ENCODE measurements at places on chromosomes 3 and 15.

- no peak for DNase-seq
Measured at GRCh38 chr3:151999936-152000335, 126.5 kb downstream of the SUCNR1 start.

DNA sequence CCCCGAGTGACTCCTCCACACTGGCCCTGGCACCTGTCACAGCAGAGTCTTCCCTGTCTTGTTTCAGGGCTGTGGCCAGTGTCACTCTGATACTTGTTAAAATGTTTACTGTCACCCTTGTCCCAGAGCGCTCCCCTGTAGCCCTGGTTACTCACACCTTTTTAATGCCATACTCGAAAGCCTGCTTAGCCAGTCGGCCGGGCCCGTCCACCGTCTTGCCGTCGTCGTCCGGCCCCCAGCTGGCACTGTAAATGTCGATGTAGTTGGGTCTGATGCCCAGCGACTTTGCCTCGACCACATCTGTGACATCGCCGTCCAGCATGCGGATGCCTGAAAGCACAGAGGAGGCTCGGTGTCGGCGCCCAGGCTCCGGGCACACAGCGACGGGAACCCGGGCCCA is 91.3 kb downstream of the PCSK6 start:
- no peak for DNase-seq

GRCh38 chr3:175346573-175347356 is 487.6 kb downstream of the NAALADL2 start:
- no peak for DNase-seq

DNA sequence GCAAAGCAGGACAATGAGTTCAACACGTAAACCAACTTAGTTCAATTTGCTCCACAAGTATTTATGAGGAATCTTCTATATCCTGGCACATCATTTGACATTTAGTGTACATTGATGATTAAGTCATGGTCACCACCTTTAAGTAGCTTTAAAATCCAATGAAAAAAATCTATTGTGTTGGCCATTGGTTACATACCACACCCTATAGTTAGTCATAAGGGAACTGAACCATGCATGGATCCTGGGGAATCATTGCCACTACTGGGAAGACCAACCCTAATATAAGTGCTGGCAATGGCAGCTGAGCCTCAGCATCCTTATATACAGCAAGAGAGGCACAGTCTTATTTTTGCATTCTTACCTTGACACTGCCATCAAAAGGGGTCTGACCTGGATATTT is 502.5 kb downstream of the MECOM start:
- no peak for DNase-seq

DNA sequence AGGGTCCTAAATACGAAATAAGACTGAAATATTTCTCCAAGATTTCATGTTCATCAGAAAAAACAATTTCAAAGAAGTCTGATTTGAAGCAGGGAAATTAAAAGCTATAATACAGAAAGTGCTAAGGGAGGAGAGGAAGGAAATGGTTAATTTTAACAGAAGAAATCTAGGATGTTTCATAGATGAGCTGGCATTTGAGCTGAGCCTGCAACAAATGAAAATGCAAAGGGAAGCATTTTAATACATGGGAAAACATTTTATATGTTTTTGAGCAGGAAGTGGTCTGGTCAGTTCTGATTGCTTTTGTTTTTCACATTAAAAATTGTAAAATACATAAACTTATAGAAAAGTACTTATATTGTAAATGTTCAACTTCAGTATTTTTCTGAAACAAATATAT is 17.2 kb upstream of the RAP2B start:
- DNase-seq, result no peak

DNA sequence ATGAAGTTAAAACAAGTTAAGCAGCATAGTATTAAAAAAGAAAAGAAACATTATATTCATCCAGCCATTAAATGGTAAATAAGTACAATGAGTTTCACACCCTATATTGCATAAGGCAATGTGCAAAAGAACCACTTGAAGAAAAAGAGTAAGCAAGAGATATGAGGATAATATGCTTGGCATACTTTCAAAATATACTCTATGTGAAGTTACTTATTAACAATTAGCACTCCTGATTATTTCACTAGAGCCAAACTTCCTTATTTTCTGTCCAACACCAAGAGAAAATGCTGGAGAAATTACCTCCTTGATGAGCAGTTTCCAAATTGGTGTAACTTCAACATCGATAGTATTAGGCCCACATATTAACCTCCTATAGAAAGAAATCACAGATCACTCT is 63.7 kb downstream of the ATP13A4 start:
- DNase-seq, result no peak

GRCh38 chr3:114586119-114586518 is 292.3 kb downstream of the TIGIT start:
- DNase-seq, result no peak

- DNase-seq, result no peak
Measured at GRCh38 chr3:557972-558371, 361.4 kb downstream of the CHL1 start.

DNA sequence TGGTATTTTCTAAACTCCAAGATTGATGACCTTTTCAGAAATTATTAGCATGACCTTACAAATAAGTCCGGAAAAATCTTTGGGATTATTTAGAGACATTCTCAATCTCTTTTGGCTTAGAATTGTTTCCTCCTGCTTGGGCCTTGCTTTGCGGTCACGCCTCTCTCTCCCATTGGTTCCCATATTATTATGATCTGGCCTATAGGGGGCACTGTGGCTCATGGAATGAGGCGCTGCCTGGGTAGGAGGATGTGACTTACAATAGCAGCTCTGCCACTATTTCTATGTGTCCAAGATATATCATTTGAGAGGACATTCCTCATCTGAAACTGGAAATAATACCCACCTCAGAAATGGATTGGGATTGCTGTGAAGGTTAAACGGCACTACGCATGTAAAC is 464.9 kb downstream of the MFSD1 start:
- DNase-seq, result no peak

DNA sequence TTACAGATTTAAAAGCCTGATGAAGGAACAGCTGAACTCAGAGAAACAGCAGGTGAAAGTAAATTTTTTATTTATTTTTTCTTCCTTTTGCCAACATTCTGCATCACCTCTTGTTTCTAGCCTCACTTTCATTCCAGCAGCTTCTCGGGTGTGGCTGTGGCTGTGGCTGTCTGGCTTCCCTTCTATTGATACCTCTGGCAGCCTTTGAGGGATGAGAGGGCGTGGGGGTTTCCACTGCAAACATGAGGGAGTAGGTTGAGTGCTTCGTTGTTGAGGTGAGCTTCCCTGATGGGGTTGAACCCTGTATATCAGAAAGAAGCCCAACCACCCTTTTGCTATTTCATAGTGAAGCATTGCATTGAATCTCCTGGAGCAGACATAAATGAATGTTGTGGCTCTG is 6.2 kb upstream of the TMC3 start:
- no peak for DNase-seq

GRCh38 chr3:156727519-156728205 is 53.3 kb downstream of the TIPARP start:
- DNase-seq, result no peak

- DNase-seq, result no peak
Measured at GRCh38 chr15:62672268-62672667, 370.3 kb upstream of the TPM1 start.

- no peak for DNase-seq
Measured at GRCh38 chr15:76483752-76484151, 147.2 kb downstream of the ISL2 start.

DNA sequence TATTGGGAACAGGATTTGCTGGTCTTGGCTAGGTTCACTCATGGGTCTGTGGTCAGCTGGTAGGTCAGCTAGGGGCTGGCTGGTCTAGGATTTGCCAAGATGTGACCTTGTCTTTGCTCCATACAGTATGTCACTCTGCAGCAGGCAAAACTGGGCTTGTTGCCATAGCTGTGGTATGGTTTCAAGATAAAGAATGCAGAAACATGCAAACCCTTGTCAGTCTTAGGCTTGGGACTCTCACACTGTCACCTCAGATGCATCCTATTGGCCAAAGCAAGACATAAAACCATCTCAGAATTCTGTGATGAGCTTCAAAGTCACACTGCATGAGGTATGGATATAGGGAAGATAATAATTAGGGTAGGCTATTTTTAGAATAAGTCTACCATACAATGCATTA is 66.6 kb upstream of the TBC1D5 start:
- DNase-seq, result no peak

DNA sequence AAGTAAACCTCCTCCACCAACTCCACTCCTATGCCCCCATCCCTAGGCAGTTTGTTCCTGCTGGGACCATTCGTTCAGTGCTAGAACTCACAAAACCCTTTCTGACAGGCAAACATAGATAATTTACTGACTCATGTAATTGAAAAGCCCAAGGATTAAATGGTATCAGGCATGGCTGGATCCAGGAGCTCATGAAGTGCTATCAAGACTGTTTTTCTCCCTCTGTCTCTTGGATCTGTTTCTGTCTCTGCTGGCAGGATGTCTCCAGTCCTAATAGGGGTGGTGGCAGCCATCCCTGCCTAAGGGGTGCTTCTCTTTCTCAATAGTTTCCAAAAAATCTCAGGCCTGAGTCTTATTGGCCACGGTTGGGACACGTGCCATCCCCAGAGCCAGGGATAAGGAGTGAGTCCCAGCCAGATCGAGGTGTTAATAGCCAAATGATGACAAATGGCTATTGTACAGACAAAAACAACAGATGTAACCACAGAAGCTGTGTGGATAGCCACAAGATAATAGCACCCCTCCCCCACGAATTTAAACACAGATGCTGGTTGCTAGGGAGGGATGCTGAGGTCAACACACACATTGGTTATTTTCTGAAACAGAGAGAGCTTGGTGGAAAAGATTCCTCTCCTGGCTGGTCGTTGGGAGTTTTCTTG is 168.6 kb downstream of the SHQ1 start:
- DNase-seq, result no peak

- no peak for DNase-seq
Measured at GRCh38 chr15:31499236-31499952, 172.8 kb downstream of the KLF13 start.

DNA sequence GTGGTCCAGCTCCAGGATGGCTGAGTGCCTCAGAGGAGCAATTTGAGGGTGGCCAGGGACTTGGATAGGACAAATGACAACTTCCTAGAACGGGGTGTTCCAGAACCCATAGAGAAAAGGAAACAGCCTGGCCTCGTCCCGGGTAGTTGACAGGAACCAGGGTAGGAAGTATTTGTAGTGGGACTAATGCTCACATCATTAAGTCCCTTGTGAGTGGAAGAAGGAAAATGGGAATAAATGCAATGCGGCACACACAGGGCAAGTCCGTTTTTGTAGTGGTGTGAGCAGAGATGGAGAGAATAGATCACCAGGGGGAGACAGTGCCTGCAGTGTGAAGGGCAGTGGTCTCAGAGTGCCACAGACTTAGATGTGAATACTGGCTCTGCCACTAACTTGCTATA is 19.6 kb downstream of the TIMP4 start:
- no peak for DNase-seq

- DNase-seq, result no peak
Measured at GRCh38 chr15:100890850-100891249, 11.2 kb downstream of the ALDH1A3 start.

DNA sequence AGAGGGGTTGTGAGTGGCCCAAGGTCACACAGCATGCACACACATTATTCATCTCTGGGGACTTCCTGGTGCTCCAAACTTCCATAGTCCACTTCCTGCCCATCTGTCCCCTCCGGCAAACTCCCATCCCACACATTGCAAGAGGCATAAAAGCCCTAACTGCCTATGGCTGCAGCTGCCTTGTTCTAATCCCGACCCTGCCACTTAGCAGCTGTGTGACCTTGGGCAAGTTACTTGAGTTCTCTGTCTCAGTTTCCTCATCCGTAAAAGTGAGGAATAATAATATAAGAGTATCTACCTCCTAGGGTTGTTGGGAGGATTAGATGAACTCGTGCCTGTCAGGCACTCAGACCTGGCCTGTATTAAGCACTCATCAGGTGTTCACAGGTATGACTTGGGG is 84.2 kb downstream of the SMAD6 start:
- DNase-seq, result no peak

DNA sequence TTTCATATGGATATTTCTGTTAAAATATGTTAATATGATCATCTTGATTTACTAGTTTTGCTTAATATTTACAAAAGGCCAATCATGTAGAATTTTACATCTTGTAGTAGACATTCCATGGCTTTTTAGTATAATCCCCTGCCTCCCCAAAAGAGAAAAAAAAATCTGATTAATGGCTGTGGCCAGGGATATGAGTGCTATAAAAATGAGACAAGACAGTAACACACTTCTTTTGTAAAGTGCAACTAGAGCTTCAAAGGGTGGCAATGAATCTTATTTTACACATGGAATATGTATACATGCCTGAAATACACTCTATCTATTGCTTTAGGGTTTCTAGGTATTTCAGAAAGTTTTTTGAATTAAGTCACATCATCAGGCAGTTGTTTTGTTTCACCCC is 112.2 kb upstream of the NANOGP8 start:
- DNase-seq, result no peak

GRCh38 chr15:57924598-57924997 is 140.9 kb downstream of the ALDH1A2 start:
- DNase-seq, result no peak

GRCh38 chr3:53375019-53375418 is 27.7 kb upstream of the DCP1A start:
- DNase-seq, result peak; percentile 32

- DNase-seq, result no peak
Measured at GRCh38 chr3:13053420-13053819, 19.8 kb downstream of the IQSEC1 start.

GRCh38 chr3:38713121-38713520 is 63.6 kb upstream of the SCN5A start:
- no peak for DNase-seq

GRCh38 chr3:30639937-30640336 is 33.5 kb downstream of the TGFBR2 start:
- DNase-seq, result no peak

GRCh38 chr15:29636140-29636539 is 186.1 kb downstream of the TJP1 start:
- DNase-seq, result no peak

GRCh38 chr3:139131951-139132350 is 87.3 kb upstream of the PRR23C start:
- DNase-seq, result no peak

DNA sequence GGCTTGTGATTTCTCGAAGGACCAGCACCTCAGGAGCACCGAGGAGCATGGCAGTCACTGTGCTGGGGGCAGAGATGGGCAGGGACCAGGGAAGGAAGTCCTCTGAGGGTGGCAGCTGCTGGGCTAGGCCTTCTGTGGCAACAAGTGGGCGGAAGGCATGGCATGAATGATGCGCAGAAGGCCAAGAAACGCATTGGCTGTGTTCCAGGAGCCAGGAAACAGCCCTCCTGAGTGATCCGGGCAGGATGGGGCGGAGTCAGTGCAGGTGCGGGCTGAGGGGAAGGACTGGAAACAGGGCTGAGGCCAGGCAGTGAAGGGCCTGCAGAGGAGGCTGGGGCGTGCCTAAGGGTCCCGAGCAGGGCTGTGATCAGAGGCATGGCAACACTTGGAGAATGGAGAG is 23.6 kb downstream of the MRPS11 start:
- no peak for DNase-seq

- no peak for DNase-seq
Measured at GRCh38 chr3:158864492-158864891, 62.6 kb downstream of the MFSD1 start.

Measured in CD4-positive, alpha-beta T cell treated with Interferon alpha-2 for 1 hour (primary cell).